ENCODE measurements at places on chromosomes 13 and 19.

DNA sequence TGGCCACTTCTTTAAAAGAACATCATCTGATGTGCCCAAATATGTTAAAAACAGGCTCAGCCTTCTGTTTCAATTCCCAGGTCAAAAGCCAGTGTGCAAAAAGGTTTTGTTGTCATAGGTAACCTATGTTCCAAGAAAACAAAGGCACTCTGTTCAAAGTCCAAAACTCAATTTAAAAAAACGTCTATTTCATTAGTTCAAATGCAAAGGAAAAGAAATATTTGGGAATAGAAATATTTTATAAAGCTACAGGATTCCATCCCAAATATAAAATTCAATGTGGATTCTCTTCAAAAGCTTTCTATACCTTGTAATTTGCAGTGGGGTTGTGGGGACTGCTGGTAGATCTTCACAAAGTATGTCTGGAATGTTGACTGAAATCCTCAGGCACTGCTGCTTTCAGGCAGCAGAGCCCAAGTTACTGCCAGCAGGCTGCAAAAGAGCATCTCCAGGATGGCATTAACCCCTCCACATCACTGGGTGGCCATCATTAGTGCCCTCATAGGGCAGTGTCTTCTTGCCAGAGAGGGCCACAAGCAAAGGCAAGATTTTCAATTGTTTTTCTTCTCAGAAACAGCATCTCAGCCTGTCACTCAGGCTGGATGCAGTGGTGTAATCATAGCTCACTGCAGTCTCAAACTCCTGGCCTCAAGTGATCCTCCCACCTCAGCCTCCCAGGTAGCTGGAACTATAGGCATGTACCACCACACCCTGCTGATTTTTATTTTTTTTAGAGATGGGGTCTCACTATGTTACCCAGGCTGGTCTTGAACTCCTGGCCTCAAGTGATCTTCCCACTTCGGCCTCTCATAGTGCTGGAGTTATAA, 22.8 kb upstream of the STK24 start:
- DNase-seq, result no peak

DNA sequence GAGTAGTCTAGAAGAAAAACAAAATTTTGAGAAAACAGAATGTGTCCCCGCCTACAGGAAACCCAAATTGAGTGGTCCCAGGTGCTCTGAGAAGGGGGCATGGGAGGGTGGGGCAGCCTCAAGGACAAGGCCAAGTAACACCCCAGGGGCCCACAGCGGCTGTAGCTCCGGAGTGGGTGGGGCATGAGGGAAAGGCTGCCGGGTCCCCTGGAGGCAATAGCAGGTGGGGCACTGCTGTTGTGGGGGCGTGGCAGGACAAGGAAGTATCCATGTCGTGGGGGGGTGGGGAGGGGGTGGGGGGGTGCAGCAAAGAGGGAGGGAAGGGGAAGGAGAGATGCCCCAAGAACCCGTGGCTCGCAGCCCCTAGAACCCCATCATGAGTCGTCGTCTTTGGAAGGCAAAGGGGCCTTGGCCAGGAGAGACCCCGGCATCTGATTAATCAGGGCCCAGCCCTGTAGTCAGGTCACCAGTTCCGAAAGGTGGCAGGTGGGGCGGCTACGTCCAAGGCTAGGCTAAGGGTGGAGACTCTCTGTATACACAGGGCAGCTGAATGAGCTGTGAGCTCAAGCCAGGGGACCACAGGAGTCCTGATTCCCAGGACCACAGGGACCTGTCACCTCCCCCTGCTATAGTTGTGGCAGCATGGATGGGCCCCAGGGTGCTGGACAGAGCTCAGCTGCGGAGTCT, 7.5 kb upstream of the ISYNA1 start:
- no peak for DNase-seq

GRCh38 chr19:47272448-47273312, 2.0 kb upstream of the INAFM1 start:
- DNase-seq, result no peak

DNA sequence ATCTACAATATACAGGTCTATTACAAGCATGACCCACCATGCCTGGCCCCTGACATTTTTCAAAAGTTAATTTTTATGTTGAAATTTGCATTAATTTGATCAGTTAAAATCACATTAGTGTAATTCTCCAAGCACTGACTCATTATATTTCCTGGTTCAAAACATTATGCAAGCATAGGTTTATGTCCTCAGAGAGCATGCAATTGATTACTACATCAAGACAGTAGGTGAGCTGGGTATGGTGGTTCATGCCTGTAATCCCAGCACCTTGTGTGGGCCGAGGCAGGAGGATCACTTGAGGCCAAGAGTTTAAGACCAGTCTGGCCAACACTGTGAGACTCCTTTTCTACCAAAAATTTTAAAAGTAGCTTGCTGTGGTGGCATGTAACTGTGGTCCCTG, 248.8 kb upstream of the KLHL1 start:
- no peak for DNase-seq

- no peak for DNase-seq
These were observed 169.2 kb downstream of the ZIC5 start for GRCh38 chr13:99802416-99802815.

GRCh38 chr19:46385636-46386035, 27.7 kb downstream of the CCDC8 start:
- no peak for DNase-seq
